ENCODE measurements at places on chromosomes 1 and 21.

- DNase-seq = no peak
These were observed 50.5 kb upstream of the ZYG11A start for GRCh38 chr1:52792036-52792435.

- no peak for DNase-seq
These were observed 805 bp downstream of the ATG4C start for GRCh38 chr1:62784509-62785365.

GRCh38 chr21:37266515-37267221 is 466 bp downstream of the VPS26C start:
- DNase-seq = no peak

DNA sequence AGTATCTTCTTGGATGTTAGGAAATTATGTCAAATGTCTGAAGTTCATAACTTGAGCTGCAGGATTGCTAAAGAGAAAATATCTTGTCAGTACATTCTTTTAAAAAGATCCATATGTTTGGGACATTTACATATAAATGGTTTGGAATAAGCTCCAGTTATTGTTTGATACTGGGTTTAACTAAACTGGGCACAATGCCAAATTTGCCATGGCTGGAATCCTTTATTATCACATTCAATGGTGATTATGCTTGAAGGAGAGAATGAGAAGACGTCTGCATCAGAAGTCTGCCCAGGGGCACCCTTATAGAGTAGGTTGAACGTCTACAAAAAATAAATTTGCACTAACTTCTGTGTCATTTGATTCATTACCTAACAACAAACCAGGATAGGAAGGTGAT is 652.5 kb downstream of the AMY1C start:
- DNase-seq = no peak

DNA sequence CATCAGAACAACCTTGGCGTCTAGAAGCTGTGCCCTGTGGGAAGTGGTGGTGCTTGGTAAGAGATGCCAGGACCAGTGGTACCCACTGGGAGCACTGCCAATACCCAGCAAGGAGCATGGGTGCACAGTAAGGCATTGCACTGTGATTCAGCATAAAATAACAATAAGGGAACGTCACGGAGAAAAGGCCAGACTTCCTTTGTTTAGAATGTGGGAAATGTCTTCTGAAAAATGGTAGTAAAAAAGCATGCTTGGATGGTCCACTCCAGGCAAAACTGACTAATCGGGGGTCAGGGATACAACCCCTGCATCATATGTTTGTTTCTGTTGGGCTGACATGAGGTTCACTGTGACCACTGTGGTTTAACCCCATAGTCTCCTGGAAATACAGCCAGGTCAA is 14.7 kb downstream of the METTL18 start:
- no peak for DNase-seq

GRCh38 chr1:113904293-113904673 is 316 bp downstream of the AP4B1 start:
- peak; percentile 53 for DNase-seq

DNA sequence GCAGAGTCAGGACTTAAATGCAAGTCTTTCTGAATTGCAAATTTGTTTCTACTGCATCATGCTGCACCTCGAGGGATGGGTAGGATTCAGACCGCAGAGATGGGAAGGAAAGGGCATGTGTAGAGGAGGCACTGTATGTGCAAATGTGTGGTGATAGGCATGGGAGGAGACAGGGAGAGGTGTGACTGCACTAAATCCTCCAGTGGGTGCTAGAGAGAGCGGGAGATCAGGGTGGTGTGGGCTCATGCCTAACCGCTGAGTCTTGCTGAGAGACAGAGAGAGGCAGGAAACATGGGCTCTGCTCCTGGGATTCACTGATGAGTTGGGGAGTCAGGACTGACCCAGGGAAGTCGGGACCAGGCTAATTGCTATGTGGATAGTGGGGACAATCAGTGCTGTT is 61.1 kb downstream of the PTPRU start:
- no peak for DNase-seq

DNA sequence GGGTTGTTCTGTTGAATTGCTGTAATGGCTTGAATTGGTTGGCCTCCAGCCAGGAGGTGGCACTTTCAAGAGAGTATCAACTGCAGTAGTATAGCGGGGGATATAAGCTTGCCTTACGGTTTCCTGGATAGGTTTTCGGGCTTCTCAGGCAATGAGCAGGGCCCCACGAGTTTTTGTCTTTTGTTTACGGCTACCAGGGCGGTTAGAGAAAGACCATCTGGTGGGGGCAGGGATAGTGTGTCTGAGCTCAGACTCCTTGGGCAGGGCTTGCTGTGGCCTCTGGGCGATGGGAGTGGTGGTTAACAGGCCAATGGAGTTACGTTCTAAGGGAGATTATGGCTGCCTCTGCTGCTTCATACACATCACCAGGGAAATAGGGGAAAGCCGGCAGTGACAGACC is 62.8 kb downstream of the DTL start:
- DNase-seq = no peak

- DNase-seq = peak; percentile 91
These were observed 6.6 kb upstream of the ETV3L start for GRCh38 chr1:157105988-157106812.

- DNase-seq = no peak
These were observed 83.4 kb upstream of the KCNE2 start for GRCh38 chr21:34280389-34280795.

GRCh38 chr1:6424619-6425593 is at the start of gene ESPN:
TSS of gene ESPN (plus strand) at chr1:6424776. CDS start at chr1:6424956, 180 bp downstream.
- no peak for DNase-seq

DNA sequence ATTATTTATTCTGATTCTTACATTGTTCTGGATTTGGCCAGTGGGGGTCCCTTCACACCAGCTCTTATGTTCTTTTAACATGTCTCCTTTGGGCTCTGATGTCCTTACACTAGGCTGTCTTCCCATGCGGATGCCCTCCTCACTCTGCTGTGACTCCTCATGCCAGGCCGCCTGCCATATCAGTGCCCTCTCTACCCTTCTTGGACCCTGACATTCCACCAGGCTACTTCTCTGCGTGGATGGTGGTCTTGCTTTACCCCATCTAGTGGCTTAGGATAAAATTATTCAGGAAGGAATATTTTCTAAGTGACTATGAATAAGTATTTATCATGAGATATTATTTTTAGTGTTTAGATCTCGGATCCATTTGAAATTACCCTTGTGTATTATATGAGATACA is 21.2 kb downstream of the ATF6 start:
- no peak for DNase-seq

- DNase-seq = no peak
These were observed 36.4 kb downstream of the ETS2 start for GRCh38 chr21:38842079-38842478.

- peak; percentile 94 for DNase-seq
These were observed 21.6 kb upstream of the KCNA2 start for GRCh38 chr1:110627764-110628163.

DNA sequence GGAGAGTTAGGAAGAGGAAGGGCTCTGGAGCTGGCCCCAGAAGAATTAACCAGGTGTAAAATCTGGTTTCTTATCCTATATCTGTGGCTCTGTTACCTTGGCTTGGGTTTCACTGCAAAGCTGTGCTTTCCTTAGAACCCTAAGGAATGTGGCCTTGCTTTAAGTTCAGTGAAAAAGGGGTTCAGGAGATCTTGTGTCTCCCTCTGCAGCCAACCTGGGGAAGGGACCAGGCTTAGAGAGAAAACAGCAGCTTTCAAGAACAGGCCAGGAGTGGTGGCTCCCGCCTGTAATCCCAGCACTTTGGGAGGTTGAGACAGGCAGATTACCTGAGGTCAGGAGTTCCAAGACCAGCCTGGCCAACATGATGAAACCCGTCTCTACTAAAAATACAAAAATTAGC is 16.1 kb upstream of the MYCL start:
- no peak for DNase-seq

DNA sequence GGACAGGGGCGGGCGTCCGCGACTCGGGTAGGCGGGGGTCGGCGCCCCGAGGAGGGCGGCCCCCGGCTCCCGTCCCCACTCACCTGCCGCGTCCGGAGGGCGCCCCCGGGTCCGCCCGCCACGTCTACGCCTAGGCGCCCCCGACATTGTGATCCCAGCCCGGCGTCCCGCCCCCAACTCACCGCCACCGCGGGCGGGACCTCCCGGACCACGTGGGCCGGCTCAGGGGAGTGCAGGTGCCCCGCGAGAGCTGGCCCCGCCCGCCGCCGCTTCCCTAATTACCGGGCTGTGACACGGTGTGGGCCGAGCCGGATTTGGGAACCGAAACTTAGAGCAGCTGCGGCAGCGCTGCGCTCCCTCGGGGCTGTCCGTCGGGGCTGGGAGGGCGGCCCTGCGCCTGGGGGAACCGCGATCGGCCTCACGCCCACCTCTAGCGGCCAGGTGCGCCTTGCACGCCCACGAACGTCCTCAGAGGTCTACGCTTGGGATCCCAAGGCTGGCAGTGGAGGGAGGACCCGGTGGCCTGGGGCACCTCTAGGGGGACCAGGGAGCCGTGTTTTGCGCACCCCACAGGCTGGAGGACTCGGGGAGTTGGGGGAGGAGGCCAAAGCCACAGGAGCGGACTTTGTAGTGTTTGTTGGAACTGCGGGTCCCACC is 521 bp upstream of the NADK start:
- peak; percentile 91 for DNase-seq

- DNase-seq = no peak
These were observed 401.8 kb downstream of the CAMTA1 start for GRCh38 chr1:7187112-7187493.

DNA sequence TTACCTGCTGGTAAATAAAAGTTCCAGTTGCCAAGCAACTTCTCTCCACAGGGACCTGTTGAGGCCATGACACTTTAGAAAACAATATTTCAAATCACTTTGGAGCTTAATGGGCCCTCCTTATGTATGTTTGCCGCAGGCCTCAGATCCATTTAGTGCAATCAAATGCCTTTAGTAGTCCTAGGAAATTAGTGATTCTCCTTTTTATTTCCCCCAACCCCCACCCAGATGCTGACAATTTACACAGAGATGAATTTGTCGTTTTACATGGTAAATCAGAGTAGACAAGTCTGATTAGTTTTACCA is 83.6 kb downstream of the CLIC4 start:
- no peak for DNase-seq

DNA sequence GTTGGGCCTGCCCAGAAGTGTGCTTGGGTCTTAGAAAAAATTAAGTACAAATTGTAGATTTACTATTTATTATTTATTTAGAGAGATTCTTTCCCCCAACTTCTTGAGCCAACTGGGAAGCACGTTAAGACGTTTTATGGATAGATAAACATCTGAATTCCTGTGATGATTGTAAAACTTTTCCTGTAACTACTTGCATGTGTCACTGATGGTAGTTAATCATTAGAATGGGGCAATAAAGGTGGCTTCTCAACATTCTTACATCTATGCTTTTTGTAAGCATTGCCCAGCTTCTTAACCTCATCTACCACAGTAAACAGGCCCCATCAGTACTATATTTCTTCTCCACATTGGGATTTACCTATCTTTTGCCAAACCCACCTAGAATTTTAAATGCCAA is 559.8 kb downstream of the LMO4 start:
- DNase-seq = no peak

GRCh38 chr21:20999659-21000058 is 1.4 kb downstream of the NCAM2 start:
- DNase-seq = peak; percentile 20

- no peak for DNase-seq
These were observed 103.0 kb downstream of the DISC1 start for GRCh38 chr1:231729544-231729943.

GRCh38 chr1:188708795-188709535 is 1768.7 kb downstream of the BRINP3 start:
- no peak for DNase-seq

- no peak for DNase-seq
These were observed 959 bp downstream of the CD58 start for GRCh38 chr1:116569776-116570357.

DNA sequence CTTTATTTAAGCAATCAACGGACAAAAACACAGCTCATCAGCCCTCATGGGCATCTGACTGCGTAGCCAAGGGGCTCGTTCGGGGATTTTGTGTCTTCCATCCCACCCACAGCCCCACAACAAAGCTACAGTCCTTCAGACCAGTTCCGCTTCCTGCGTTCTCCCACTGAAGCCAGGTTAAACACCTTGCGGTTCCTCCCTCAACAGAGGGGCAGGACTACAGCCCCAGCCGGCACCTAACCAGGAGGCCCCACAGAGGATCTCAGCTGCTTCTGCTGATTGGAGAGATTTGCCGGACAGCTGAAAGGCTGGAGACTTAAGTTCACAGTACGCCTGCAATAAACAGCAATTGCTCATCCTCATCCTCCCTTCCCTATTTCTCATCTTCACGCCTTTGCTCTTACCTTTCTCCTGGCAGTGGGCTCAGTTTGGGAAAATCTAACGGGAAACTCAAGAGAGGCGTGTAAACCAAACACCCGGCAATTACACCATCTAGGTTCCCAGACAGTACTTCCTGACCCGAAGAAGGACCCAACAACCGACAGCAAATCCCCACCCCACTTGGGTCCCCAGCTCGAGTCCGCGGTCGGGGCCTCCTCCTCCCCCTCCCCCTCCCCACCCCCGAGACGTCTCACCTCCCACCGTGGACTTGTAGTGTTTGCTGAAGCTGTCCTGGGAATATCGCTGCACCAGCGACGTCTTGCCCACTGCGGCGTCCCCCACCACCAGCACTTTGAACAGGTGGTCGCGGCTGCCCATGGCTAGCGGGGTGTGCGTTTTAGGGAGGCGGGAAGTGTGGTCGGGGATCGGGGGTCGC is 876 bp downstream of the RAB29 start:
- peak; percentile 41 for DNase-seq

DNA sequence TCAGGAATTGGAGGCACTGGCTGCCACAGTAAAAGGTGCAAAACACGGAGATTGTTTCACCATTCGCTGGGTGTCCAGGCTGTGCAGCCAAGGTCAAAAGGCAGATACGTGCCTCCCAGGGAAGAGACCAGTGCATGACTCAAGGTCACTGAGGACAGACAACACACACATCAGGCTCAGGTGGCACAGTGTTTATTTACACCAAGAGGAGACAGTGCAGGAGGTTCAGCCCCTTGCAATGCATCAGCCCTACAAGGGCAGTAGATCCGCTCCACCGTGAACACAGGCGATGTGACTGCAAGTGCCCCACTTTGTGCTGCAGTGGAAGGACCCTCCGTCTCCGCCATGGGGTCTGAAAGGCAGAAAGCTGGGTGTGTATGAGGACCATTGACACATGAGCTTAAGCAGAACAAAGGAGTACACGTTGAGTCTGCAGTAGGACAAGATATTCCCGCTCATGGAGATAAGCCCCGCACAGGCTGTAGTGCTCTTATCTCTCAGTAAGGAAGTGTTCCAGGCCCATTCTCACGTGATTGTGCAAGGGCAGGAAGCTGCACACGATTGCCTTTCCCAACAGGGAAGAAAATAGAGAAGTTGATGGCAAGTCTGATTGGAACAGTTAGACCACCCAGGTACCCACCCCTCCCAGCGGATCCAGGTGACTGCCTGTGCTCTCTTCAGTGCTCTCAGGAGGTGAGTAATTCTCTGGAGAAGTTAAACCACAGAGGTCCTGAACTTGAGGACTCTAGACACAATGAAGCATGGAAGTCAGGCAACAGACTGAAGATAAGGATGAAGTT is 37.5 kb upstream of the QSOX1 start:
- DNase-seq = no peak

- DNase-seq = no peak
These were observed 67.9 kb downstream of the SLC44A5 start for GRCh38 chr1:75542818-75543570.
